ENCODE measurements at places on chromosomes 7 and 10.

DNA sequence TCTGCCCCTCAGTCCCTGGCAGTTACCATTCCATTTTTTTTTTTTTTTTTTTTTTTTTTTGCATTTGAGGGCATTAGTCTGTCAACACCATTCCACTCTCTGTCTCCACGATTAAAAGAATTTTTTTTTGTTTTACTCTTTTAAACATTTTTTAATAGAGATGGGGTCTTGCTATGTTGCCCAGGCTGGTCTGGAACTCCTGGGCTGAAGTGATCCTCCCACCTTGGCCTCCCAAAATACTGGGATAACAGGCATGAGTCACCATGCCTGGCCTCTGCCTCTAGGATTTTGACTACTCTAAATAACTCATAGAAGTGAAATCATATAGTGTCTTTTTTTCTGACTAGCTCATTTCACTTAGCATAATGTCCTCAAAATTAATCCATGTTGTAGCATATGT lies 16.5 kb upstream of the CLDN3 start:
- DNase-seq, result no peak

DNA sequence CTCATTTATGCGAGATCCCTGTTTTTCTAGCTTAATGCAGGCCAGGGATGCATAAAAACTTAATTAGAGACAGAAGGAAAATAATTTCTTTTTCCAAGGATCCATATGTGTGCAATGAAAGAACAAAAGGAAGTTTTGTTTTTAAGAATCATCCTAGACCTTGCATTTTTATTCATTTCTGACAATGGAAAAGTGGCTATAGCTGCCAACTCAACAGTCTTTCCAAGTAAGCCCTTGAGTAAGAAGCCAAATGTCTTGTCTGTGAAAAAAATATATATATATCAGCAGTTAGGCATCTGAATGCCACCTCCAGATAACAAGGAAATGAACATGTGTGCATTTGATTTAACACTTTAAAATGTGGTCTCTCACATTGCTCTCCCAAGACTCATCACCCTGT lies 1397.6 kb downstream of the GATA3 start:
- DNase-seq, result no peak

GRCh38 chr10:54613162-54613561 lies 187.9 kb downstream of the PCDH15 start:
- DNase-seq, result no peak

DNA sequence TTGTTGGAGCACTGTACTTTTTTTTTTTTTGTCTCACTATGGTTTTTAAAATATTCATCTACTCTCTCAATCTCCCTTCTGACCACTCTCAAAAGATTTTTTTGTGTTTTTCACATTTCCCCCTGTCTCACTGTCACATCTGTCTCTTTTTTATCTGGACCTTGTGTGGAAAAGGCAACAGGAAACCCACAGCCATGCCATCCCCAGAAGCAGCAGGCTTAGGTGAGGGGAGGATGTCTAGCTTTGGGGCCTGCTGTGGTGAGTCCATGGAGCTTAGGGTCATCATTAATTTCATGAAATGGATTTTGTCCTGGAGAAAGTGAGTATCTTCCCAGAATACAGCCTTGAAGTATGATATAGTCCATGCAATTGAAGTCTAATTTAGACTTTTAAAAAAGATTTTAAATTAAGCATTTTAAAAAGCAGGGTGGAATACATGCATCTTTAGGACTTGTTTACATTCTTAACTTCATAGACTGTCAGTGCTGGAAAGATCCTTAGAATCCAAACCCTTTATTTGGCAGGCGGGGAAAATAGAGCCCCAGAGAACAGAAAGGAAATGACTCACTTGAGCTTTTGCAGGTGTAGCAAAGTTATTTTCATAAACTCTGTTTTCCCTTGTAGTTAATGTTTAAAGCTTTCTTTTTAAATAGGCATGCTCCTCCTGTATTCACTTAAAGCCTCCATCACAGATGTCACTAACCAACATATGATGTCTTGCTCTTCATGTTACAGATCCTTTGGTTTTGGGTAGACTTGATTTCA lies 25.1 kb downstream of the MINDY4 start:
- DNase-seq, result no peak

- no peak for DNase-seq
Observed at GRCh38 chr7:28312948-28313347, 99.4 kb upstream of the CREB5 start.

DNA sequence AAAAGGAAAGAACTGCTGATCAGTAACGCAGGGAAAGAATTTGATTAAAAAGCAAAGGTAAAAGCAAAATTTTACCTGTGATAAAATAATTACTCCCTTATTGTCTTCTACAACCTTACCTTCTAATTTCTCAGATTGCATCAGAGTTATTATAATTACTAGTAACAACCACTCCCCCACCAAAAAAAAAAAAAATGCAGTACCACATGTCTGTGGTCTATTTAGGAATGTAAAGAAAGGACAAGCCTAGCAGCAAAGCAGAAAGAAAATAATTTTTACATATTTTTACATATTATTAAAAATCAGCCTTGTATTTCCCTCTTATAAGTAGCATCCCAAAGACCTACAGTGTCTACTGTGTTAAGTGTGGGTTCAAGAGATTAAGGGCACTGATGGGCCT lies 430.4 kb downstream of the TFEC start:
- no peak for DNase-seq

- DNase-seq, result no peak
Observed at GRCh38 chr7:157396316-157397035, 59.7 kb downstream of the DNAJB6 start.

- no peak for DNase-seq
Observed at GRCh38 chr10:1963341-1963740, 226.0 kb upstream of the ADARB2 start.

DNA sequence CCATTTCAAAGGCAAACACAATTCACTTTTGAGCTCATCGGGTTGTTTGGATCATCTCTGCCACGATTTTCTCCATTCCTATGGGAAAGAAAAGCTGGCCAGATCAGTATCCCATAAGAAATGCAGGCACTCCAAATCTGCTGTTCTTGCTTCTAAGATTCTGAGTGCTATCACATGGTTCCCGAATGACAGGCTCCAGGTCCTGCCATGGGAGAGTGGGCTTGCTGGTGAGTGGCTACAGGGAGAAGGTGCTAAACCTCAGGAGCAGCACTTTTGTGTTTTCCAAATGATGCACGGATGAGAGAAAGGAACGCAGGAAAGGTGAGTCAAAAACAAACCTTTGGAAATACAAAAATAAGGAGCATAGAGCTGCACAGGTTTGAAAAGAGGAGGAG lies 32.1 kb downstream of the MTURN start:
- no peak for DNase-seq

DNA sequence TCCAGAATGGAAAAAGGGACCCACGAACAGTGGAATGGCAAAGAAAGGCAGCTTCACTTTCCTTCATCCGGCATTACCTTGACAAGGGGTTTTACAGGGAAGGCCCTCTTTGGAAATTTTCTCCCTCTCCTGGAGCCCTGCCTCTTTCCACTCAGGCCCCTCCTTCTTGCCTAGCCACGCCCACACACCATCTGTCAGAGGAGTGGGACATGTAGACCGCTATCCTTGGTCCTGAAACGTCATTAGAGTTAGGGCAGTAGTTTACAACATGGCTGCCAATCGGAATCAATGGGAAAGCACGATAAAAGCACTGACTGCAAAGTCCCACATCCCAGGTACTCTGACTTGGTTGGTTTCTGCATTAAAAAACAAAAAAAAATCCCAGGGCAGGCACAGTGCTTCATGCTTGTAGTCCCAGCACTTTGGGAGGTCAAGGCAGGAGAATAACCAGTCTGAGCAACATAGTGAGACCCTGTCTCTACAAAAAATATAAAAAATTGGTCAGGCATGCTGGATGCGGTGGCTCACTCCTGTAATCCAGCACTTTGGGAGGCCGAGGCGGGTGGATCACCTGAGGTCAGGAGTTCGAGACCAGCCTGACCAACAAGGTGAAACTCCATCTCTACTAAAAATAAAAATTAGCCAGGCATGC lies 96.4 kb downstream of the MARCHF5 start:
- DNase-seq, result no peak

GRCh38 chr7:26857506-26858240 lies 6.7 kb downstream of the SKAP2 start:
- no peak for DNase-seq

DNA sequence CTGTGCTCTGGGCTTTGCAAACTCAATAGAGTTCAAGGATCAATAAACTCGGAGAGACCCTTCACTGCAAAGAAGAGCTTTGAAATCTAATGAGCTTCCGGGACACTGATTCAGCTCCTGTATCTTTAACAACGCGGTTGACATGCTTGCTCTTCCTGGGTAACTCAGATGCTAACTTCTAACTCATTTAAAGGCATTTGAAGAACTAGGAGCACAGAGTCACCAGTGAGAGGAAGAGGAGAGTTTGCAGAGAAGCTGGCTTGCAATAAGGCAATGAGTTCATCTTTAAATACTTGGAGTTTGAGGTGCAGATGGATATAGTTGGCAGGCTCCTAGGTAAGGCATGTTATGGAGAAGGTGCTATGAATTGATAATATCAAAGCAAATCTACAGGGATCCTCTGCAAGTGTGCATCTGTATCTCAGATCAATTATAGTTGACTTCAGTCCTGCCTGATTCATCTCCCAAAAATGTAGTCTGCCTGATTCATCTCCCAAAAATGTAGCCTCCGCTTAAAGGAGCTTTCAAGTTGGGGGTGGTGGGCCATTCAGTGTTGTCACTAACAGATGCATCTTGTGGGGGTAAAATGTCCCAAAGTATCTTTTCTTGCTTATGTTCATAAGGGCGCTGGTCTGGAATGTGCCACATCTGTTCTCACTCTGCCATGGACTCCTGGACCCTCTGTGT lies 182.5 kb upstream of the PRSS58 start:
- no peak for DNase-seq

GRCh38 chr10:52459097-52459496 lies 145.0 kb downstream of the DKK1 start:
- no peak for DNase-seq

GRCh38 chr7:118306771-118307170 lies 82.3 kb downstream of the ANKRD7 start:
- DNase-seq, result no peak

- no peak for DNase-seq
Observed at GRCh38 chr7:142414135-142414534, 156.3 kb upstream of the PRSS58 start.

GRCh38 chr7:101315336-101315735 lies 6.3 kb downstream of the IFT22 start:
- no peak for DNase-seq

DNA sequence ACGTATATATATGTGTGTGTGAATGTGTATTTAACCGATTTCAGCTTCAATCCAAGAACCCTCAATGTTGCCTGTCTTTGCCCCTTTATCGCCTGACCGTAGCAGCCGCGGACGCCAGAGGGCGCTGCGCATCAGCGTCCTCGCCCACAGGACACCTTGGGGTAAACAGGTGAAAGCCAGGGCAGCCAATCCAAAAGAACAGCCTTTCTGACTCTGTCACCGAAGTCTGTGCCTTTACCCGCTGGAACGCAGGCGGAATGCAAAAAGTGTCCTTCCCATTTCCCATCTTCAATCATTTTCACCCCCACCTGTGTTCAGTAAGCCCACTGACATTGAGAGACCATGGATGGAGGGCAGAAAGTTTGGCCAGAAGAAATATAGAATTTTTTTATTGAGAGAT lies 3.6 kb downstream of the NXPH1 start:
- no peak for DNase-seq

DNA sequence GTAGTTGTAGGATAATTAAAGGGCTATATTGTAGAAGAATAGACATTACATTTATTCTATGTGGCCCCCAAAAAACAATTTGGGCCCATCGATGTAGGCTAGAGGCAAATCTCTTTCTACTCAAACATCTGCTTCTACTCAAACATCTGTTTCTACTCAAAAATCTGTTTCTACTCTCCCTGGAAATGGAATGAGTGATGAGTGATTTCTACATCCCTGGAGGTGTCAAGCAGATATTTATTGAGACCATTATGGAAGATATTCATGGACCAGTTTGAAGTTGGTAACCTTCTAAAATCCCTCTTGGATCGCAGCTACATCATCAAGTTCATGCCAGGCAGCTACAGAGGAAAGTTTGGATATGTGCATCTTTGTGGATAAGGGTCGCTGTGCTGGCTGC lies 5.1 kb upstream of the PLPP4 start:
- DNase-seq, result no peak

- DNase-seq, result no peak
Observed at GRCh38 chr7:77460057-77460486, 43.9 kb upstream of the GSAP start.

- no peak for DNase-seq
Observed at GRCh38 chr7:18849130-18849529, 268.3 kb downstream of the TWIST1 start.

- DNase-seq, result peak; percentile 16
Observed at GRCh38 chr10:46245381-46245900, 41.4 kb upstream of the ANTXRL start.

DNA sequence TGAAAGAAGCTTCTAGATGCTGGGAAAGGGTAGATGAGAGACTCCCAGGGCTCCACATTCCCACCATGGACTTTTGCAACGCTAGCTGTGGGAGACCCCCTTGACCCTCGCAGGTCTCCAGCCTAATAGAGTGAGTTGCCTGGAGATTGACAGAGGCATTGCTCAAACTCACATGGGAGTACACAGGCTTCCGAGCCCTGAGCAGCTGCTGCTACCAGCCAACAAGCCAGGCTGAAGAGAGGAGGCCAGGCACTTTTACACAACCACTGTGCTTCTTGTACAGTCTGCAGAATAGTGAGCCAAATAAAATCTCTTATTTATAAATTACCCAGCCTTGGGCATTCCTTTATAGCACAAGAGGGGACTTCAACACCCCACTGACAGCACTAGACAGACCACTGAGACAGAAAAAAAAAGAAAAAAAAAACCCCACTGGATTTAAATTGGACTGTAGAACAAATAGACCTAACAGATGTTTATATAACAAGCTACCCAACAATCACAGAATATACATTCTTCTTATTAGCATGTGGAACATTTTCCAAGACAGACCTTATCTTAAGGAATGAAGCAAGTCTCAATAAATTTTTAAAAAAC lies 146.2 kb downstream of the ZFAND4 start:
- no peak for DNase-seq

- no peak for DNase-seq
Observed at GRCh38 chr7:124643311-124643811, 122.2 kb downstream of the GPR37 start.

- DNase-seq, result no peak
Observed at GRCh38 chr7:151086802-151087244, 548 bp downstream of the AGAP3 start.

GRCh38 chr10:65348637-65349036 lies 1577.2 kb upstream of the LRRTM3 start:
- DNase-seq, result no peak

GRCh38 chr7:26199301-26200037 lies 1.1 kb downstream of the HNRNPA2B1 start:
- no peak for DNase-seq

DNA sequence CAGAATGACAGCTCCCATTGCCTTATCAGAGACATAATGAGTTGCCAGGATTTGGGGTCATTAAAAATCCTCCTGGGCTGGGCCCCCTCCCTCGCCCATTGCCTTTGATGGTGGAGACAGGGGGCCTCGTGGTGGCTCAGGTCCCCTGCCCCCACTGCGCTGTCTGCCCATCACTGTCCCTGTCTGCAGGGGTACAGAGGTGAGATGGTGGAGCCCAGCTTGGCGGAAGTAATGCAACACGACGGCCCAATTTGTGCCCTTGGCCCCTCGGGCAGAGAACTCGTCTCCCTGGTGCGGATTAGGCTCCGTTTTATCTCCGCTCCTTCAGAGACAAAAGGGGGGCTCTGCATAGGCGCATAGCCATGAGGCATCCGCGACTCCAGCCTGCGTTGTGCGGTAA lies 152.4 kb upstream of the UNC5B start:
- DNase-seq, result no peak

- DNase-seq, result no peak
Observed at GRCh38 chr7:101169110-101169837, 3.9 kb upstream of the VGF start.

GRCh38 chr7:66301737-66302136 lies 96.6 kb downstream of the TPST1 start:
- no peak for DNase-seq
